Stimulated activated CD4-positive, alpha-beta T cell treated with anti-CD3 and anti-CD28 coated beads, TNF-alpha, amount 100 ng/mL, for 4 hours (primary cell): ENCODE measurements at places on chromosomes 11 and 22.

- no peak for DNase-seq
Measured at GRCh38 chr22:25853501-25854284, 111.7 kb downstream of the MYO18B start.

DNA sequence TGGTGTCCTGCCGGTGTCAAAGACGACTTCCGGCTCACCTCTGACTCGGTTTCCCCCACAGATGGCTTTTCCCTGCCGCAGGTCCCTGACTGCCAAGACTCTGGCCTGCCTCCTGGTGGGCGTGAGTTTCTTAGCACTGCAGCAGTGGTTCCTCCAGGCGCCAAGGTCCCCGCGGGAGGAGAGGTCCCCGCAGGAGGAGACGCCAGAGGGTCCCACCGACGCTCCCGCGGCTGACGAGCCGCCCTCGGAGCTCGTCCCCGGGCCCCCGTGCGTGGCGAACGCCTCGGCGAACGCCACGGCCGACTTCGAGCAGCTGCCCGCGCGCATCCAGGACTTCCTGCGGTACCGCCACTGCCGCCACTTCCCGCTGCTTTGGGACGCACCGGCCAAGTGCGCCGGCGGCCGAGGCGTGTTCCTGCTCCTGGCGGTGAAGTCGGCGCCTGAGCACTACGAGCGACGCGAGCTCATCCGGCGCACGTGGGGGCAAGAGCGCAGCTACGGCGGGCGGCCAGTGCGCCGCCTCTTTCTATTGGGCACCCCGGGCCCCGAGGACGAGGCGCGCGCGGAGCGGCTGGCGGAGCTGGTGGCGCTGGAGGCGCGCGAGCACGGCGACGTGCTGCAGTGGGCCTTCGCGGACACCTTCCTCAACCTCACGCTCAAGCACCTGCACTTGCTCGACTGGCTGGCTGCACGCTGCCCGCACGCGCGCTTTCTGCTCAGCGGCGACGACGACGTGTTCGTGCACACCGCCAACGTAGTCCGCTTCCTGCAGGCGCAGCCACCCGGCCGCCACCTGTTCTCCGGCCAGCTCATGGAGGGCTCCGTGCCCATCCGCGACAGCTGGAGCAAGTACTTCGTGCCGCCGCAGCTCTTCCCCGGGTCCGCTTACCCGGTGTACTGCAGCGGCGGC, 5.5 kb downstream of the B3GNT6 start:
- no peak for DNase-seq

GRCh38 chr11:120281143-120281795, 41.3 kb downstream of the POU2F3 start:
- no peak for DNase-seq

- no peak for DNase-seq
Measured at GRCh38 chr11:71065841-71066240, 186.5 kb downstream of the SHANK2 start.

- no peak for DNase-seq
Measured at GRCh38 chr11:106939157-106939556, 79.1 kb downstream of the GUCY1A2 start.

DNA sequence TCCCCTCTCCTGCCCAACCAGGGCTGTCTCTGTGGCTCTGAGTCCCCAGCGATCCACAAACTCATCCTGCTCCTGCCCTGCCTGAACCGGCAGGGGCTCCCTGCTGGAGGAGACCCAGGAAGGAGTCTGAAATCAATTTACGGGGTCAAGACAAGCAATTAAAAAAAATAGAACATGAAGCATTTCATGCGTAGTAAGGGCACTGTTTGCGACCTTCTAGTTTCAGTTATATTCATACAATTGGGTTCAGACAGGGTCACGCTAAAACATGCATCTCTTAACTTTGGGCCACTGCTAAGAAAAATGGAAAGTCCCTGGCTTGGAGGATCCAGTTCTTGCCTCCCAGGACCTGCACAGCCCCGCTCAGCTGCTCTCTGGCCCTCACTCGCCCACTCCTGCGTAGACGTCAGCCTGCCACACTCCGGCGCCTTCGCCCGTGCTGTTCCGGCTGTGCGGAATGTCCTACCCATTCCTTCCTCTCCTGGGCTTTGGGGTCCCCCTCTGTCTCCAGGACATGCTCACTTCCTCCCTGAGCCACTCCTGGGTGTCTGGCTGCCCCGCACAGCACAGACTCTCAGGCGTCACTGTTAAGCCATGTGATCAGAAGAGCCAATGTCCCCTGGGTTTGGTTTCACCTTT, 12.8 kb downstream of the NFAM1 start:
- no peak for DNase-seq

DNA sequence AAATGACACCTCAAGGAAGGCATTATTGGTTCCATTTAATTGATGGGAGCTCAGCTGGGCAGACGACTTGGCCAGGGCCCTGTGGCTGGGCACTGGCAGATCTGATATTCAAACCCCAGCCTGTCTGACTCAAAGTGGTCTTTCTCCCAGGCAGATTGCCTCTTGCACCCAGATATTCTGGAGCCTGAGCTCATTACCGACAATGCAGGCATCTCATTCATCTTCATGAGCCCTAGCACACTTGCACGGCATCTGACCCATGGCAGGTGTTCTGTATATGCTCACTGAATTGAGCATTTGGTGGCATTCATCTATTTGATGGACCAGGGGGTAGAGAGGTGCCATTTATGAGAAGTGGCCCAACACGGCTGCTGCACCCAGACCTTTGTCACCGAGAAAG, 193.1 kb downstream of the DSCAML1 start:
- DNase-seq, result no peak

GRCh38 chr22:23270212-23270733, 90.0 kb downstream of the BCR start:
- DNase-seq, result no peak

- no peak for DNase-seq
Measured at GRCh38 chr11:42812960-42813359, 498.8 kb upstream of the API5 start.

GRCh38 chr11:100923555-100923954, 206.1 kb downstream of the PGR start:
- no peak for DNase-seq

DNA sequence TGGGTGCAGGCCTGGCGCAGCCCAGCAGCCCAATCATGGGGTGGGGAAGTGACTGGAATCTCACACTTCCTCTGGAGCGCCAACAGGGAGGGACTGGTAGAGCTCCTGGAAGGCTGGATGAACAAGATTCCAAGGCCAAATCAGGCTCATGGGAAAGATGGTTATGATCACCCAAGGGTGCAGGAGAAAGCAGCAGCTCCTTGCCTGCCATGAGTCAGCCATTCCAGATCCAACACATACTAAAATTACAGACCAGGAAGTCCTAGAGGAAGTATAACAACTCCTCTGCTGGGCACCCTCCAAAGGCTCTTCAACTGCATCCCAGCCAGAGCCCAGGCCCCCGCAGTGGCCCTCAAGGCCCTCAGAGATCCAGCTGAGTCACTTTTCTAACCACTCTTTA, 427.3 kb downstream of the TENM4 start:
- DNase-seq, result no peak

DNA sequence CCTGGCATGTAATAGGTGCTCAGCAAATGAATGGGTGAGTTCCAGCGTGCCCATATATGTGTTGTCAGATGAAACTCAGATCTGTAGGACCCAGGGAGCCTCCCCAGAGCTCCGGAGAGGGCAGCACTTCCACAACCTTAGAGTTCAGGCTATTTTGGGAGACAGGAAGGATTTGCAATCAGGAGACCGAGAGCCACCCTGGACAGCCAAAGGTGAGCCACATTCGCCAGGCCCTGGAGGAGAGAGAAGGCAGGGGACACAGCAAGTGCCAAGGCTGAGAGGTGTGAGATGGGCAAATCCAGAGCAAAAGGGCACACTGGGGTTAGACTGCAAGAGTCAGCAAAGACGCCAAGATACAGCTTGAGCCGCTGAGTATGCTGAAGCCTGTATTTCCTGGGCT, 66.4 kb downstream of the CD82 start:
- DNase-seq, result no peak

DNA sequence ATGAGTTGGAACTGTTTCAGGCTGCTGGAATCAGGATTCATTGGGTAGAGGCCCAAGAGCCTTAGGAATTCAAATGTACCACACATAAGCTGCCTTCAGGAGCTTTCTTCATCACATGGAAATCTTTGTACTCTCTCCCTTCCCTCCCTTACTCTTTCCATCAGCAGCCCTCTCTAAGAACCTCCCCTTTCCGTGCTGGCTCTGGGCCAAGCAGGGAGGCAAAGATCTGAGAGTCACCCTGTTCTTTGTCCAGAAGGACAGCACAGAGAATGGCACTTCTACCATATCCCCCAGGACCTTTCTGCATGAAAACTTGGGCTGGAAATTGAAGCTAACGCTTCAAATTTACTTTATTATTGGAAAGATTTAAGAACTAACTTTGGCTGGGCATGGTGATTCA, 20.7 kb upstream of the TPBGL start:
- no peak for DNase-seq

DNA sequence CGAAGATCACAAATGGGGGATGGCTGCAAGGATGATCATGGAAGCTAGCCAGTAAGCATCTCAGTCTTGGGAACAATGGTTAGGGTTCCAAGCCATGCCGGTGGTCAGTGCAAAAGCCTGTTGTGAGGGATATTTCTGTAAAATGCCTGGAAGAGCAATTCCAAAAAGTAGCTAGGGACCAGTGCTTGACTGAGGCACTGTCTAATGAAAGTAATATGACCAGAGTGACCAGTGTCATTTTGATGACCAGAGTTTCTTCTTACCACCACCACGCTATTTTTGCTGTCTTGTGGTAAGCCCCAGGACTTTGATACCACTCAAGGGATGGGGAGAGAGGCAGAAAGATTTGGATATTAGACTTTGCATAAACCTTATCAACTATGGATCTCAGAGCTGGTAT, 18.4 kb downstream of the GDPD4 start:
- DNase-seq, result no peak

DNA sequence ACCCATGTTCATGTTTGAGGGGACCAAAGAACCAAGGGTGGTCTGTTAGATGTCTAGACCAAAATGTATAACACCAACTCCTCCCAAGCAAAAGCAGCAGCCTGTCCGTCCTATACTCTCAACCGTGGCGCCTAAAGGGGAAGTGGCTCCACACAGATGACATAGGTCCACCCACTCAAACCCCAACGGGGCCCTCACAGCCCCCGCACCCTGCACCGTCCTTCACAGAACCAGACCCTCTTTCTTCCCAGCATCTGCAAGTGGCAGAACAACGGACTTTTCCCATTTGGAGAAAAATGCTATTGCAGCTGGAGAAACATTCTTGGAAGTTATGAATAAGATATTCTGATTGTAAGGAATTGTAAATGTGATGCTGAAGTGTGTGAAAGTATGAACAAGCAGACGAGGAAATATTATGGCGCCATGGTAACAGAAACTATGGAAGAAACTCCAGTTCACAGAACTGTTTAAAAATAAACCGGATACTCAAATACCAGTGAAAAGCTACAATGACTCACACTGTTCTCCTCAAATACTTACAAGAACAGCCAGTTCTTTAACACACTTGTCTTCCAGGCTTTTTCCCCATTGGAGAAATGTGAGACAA, 76.5 kb upstream of the ARFGAP3 start:
- no peak for DNase-seq

DNA sequence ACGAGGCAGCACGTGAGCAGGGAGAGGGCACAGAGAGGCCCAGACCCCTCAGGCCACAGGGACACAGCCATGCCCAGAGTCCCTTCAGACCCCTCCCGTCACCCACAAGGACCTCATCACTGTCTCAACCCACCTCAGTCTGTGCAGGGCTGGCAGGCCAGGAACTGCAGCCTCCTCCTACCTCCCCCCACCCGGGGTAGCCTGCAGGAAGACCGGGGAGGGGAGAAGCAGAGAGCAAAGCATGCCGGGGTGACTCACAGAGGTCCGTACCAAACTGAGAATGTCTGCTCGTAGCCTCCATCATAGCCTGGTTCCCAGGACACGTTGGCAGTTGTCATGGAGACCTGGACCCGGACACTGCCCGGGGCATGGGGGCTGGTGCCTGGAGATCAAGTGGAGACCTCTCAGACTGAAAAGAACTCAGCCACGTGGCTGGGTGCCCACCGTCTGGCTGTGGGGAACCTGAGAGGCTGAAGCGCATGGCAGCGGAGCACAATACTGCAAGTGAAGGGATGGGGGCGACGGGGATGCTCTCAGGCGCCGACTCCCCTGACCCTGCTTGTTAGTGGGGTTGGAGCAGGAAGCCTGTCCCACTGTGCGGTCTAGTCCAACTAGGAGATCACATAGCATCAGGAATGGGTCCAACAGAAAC, 27.2 kb downstream of the IGSF9B start:
- no peak for DNase-seq

DNA sequence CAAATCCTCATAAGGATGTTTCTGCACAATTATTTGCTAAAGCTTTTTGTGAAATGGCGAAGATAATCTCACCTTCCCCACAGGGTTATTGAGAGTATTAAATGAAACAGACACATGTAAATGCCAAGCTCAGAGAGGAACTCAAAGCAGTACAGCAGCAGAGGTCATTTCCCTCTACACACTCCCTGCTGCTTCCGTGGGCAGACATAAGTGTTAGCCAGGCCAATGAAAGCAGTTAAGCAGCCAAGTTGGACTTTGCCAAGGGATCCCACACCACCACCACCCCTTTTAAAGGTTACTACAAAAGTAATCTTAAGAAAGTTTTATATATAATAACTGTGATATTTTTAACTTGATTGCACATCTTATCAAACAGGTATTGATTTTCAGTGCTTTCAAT, 4.0 kb upstream of the FAM111A start:
- no peak for DNase-seq

DNA sequence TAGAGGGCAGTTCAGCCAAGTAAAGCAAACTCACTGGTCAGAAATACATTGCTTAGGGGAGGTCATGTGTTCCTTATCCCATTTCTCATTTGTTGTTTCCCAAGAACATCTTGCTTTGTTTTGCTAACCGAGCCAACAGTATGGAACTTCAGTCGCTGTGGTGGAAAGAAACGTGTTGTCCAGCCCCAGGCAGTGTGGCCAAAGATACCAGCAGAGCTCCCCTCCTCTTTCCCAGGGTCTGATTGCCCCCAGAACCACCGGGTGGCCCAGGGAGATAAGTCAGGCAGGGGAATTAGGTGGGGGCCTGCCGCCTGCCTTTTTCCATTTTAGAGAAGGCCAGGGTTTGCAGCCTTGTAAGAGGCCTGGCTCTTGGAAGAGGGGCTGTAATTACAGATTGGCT, 98.7 kb upstream of the CRYBB3 start:
- DNase-seq, result no peak

- no peak for DNase-seq
Measured at GRCh38 chr11:117877120-117877784, 794 bp upstream of the FXYD6 start.

DNA sequence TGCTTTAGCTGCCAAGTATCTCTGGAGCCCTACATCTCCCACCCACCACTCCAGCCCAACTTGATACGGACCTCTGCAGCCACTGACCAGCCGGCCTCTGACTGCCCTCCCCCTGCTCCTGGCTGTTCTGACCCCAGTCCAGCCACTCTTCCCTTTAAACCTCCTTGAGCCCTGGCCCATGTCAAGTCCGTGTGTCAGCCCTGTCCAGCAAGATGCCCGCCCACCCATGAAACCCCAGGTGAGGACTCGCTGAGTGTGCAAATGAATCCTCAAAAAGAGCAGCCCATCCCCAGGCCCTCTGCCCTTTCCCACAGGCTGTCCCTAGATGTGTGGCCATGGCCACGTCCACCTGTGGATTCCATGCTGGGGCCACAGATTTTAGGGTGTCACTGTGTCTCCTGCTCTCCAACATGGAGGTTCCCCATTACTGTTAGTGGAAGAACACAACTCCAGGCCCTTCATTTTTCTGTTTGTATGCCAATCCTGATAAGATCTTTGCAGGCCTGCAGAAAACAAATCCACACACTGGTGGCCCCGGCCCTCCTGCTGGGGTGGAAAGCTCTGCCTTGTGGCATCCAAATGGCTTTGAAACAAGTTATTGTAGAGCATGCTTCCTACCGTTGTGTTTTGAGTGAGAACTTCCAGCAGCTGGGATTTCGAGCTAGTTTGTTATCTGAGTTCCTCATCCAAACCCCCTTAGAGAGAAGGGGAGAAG, 22.7 kb upstream of the ADORA2A start:
- DNase-seq, result no peak
